ENCODE measurements at places on chromosomes 6 and 20.

DNA sequence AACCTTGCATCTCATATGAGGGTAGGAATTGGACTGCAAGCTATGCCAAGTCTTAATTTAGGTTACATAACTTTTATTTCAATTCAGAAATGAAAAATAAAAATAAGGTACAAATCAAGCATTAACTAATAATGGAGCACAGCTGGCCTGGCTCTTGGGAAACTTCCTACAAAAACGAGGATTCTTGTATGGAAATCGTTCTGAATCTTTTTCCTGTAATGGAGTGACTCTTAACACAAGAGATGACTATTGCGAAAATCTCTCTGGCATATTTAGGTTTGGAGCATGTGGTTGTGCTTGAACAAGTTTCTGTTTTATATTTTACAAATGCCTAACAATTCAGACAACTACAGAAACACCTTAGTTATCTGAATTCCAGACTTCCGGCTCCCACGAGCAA is 34.0 kb upstream of the PI16 start:
- no peak for DNase-seq

DNA sequence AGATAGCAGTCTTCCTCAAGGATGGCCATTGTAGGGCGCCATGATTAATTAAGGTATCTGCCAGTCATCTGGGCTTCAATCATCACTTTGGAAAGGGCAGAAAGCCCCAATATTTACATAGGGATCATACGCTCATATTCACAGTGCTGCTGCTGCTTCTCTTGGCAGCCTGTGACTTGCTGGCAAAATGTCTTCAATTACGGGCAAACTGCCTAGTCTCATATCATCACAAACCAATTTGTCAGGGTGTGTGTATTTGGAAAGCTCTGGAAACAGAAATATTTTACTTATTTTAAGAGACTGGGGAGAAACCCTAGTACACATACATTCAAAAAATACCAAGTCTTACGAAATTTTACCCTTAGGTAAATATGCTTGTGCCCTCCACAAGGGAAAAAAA is 77.6 kb downstream of the SAMD5 start:
- DNase-seq: no peak

DNA sequence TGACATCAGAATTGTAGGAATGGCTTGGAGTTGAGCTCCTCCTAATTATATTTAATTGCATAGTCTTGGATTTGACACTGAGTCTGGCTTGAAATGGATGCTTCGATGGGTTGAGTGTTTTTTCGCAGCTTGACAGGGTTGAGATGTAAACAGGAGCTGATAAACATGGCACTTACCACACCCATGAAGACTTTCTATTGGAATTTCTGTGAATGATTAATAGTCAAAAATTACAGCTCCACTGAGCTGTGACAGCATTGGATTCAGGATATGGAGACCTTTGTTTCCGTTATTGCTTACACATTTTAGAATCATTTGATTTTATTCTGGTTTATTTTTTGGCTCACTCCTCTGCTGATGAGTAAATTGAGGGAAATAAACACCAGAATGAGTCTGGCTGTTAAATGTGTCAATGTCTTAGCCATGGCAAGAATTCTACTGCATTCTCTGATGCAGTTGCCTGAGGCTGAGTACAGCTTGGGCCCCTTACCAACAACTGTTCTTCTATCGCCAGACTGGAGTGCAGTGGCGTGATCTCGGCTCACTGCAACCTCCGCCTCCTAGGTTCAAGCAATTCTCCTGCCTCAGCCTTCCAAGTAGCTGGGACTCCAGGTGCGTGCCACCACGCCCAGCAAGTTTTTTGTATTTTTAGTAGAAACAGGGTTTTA is 128.1 kb upstream of the DOK5 start:
- no peak for DNase-seq

GRCh38 chr6:3612341-3613041 is 139.0 kb downstream of the PXDC1 start:
- DNase-seq: no peak

DNA sequence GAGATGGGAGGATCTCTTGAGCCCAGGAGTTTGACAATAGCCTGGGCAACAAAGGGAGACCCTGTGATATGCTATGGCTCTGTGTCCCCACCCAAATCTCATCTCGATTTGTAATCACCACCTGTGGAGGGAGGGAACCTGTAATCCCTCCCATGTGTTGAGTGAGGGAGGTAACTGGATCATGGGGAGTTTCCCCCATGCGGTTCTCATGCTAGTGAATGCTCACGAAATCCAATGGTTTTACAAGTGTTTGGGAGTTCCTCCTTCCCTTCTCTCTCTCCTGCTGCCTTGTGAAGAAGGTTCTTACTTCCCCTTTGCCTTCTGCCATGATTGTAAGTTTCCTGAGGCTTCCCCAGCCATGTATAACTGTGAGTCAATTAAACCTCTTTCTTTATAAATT is 3.4 kb downstream of the NUDT3 start:
- DNase-seq: no peak

GRCh38 chr20:38315290-38315966 is 11.5 kb downstream of the BPI start:
- no peak for DNase-seq

- DNase-seq: no peak
These were observed 817 bp downstream of the ME1 start for GRCh38 chr6:83429857-83430610.

GRCh38 chr6:116858060-116858459 is 19.0 kb upstream of the RFX6 start:
- no peak for DNase-seq

DNA sequence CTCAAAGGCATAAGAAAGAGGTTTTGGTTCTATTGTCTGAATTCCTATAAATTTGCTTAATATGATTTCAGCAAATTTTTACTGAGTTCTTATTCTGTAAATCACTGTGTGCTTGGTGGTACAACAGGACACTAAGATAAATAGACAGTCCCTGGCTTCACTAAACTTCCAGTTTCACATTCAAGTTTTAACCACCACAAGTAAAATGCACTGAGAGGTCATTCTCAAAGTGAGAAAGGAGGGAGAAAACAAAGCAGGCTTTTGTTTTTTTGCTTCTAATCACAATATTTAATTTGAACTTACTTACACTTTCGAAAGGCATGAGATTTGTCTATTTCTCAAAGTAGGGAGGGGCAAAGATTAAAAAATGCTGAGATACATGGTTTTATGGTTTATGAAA is 445.7 kb downstream of the CDC5L start:
- DNase-seq: no peak

DNA sequence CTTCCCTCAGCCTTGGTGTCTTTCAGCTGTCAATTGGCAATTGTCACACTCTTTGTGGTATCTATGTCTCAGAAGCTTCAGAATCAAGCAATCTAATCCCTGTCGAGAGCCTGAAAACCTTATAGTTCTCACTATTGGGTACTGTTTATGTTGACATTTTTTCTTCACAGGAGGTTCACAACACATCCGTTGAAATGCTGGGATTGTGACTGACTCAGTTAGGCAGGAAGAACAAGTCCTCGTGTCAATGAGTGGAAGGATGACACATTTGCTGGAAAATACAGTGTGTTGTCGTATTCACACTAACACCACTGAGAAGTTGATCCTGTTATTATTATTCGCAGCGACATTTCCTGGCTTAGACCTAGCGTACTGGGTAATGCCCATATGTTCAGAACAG is 163.9 kb upstream of the CITED2 start:
- no peak for DNase-seq

DNA sequence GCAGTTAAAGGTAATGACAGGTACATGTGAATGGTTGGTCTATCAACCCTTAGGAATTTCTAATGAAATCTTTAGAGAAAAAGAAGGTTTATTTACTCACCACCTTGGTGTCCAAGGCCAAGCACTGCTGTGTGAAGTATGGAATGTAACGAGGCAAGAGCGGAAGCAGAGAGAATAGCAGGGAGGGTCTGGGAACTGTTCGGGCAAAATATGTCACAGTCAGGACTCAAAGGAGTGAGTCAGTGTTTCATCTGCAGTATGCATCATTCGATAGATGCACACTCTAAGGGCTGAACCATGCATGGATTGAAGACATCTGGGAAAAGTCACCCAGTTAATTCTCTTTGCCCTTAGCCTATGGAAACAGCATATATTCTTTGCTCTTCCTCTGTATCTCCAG is 33.2 kb downstream of the ADGRF5 start:
- DNase-seq: no peak

GRCh38 chr6:50986319-50986718 is 167.6 kb downstream of the TFAP2B start:
- no peak for DNase-seq

- DNase-seq: no peak
These were observed 133.4 kb downstream of the RFPL4B start for GRCh38 chr6:112480553-112480952.

DNA sequence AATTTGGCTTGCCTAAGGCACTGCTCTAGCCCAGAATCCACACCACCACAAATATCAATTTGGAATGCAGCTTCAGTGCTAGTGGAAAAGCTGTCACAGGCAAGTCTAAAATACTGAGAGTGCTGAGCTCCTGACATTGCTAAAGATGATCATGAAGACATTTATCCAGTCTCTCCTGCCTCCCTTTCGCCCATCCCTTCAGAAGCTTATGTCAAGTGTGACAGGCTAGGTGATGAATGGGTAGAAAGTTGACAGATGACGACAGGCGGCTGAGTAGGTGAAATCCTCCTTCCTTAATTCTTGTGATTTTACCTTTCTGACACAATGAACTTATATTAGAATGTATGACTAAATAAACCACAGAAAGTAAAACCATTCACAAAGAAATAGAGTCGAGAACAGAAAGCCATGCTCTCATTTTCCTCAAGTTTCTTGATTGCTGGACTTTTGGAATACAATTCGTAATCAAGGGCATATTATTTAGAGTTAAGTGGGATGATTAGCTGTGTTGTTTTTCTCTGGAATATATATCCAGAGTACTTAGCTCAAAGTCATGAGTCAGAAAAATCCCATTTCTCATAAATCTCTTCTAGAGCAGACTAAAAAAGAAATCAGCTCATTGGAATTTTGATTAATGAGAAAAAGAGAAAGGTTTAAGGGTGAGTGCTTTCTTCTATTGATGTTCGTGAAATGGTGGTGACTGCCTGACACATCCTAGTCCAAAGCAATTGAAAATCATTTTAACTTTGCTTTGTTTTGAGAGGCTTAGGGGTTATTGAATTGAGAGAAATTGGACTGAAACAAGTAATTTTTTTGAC is 1228.2 kb upstream of the CITED2 start:
- DNase-seq: no peak

DNA sequence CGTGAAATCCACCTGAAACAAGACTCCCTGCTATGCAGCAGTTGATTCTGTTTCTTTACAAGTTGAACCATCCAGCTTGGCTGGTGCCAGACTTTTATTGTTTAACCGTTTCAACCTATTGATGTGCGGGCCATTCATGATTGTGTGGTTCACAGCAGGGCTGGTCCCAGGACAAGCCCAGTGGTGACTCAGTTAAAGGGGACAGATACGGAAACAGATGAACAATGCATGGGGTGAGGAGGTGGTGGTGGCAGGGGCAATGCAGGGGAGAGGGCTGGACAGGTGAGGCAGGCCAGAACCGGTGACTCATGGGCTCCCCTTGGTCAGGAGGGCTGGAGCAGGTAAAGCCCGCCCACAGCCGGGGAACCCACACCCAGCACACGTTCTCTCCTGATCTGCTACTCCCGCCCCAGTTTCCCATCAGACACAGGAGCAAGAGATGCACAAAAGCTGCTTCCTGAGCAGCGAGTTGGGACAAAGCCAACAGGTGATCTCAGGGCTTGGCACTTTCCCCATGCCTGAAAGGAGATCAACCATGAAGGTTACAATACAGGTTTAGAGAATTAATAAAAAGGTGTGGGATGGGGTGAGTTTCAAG is 232.2 kb downstream of the LY86 start:
- DNase-seq: no peak

All from activated CD4-positive, alpha-beta T cell treated with anti-CD3 and anti-CD28 coated beads, Interleukin-2, Interleukin-4, amounts not matched to agents 100 ng/mL and 50 ng/mL, durations not matched to agents 16 hours and 8 hours (primary cell).